T47D (cell line): ENCODE measurements at places on chromosomes 5 and 9.

GRCh38 chr5:149779124-149779465, 49.0 kb downstream of the PPARGC1B start:
- no peak for DNase-seq

DNA sequence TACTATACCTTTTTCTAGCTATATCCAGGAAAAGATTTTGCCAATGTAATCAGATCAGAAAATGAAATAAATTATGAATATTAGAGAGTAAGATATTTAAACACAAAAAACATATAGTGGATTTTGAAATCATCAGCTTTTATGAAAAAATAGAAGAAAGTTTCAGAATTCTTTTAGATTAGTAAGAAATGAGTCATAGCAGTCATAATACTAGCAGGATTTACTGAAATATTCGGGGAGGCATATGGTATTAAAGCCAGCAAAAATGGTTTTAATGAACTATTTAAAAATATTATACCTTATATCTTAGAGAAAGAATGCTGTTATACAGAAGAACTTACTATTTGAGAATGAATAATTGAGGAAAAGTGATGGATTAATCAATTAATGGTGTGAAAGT, 303.6 kb upstream of the NUDT12 start:
- no peak for DNase-seq

GRCh38 chr9:127585161-127585819, 26.8 kb upstream of the STXBP1 start:
- no peak for DNase-seq

DNA sequence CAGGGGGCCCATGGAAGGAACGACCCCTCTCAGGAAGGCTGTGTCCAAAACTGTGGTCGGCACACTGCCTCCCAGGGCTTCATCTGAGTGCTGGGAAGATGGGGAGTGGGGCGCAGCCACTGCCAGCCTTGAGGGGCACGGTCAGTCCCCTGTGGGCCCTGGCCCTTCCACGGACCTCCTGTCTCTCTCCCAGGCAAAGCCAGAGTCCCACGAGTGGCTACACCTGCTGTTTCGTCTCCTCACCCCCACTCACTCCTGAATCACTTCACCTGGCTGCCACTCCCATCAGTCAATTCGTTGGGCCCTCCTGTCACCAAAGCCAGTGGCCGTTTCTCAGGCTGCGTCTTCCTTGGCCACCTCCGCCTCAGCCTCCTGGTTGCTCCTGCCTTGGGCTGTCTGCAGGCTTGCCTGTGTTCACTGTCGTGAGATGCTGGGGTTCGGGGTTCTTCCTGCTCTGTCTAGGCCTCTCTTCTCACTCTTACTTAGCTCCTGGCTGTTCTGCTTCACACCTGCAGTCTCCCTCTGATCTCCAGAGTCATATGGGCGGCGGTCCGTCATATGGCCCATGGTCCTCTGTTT, 58.8 kb upstream of the RNF130 start:
- DNase-seq, result no peak

GRCh38 chr9:6079386-6079785, 64.0 kb upstream of the RANBP6 start:
- DNase-seq, result no peak

GRCh38 chr5:106254784-106255183, 1416.0 kb downstream of the EFNA5 start:
- no peak for DNase-seq

- peak; percentile 21 for DNase-seq
These were observed 193.9 kb downstream of the ADCY2 start for GRCh38 chr5:7589800-7590199.

GRCh38 chr5:125696762-125697161, 726.4 kb upstream of the GRAMD2B start:
- DNase-seq, result peak; percentile 39

- DNase-seq, result no peak
These were observed 57.3 kb downstream of the DAPK1 start for GRCh38 chr9:87554976-87555375.

GRCh38 chr9:89365532-89365912, 47.2 kb downstream of the SECISBP2 start:
- DNase-seq, result no peak

DNA sequence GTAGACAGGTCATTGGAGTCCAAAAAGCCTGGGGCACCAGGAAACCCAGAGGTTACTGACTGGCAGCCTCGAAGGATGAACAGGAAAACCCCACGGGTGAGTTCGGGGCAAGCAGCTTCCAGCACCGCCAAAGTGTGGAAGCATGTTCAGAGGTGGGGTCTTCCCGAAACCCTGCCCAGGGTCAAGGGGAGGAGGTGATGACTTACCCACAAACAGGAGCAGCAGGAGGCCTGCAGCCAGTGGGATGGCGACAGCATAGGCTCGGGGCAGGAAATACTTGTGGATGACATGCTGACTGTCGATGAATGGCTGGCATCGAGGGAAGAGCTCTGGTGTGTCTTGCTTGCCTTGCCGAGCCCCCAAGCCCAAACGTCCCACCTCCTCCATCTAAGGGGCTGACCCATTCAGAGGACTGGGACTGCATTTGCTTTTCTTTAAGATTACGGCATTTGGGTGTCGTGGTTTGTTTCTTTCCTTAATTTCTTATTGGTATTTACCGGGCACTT, 1.3 kb downstream of the DPM2 start:
- DNase-seq, result no peak

DNA sequence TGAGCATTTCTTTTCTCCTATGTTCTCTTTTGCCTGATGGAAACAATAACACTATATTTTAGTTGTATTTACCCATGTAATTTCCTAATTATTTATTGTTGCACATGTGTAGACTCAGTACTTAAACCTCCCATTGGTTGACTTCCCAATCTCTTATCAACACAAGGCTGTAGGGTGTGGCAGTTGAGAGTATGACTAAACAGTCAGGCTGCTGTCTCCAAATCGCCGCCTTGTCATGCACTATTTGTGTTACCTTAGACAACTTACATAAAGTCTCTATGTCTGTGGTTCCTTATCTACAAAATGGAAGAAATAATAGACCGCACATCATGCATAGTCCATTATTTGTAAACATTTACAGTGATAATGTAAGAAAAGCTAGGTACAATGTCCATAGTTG, 68.9 kb upstream of the EFNA5 start:
- no peak for DNase-seq

DNA sequence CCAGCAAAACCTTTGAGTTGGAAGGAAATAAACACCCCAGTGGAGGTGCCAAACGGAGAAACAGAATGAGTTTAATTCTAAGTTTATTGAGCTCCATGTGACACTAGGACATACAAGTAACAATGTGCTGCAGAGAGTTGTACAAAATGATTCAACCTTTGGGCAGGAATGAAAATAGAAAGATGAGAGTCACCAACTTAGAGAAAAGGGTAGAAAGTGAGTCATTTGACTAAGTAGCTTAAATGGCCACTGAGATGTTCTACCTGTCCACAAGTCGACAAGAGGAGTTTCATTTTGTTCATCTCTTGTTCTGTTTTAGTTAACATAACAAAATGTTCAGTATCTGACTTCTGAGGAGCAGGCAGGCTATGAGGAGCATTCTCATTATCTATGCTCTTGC, 284.7 kb downstream of the NR2F1-AS1 start:
- DNase-seq, result no peak

DNA sequence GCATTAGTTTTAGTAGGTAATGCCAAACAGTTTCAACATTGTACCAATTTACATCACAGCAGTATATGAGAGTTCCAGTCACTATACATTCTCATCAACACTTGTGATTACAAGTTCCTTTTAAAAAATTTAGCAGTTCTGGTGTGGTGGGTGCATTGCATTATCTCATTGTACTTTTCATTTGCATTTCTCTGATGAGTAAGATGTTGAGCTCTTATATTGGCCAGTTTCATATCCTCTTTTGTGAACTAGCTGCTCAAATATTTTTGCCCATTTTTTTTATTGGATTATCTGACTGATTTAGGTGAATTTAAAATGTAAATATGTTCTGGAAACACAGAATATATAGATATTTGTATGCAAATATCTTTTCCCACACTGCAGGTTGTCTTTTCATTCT, 160.9 kb upstream of the NR3C1 start:
- no peak for DNase-seq

DNA sequence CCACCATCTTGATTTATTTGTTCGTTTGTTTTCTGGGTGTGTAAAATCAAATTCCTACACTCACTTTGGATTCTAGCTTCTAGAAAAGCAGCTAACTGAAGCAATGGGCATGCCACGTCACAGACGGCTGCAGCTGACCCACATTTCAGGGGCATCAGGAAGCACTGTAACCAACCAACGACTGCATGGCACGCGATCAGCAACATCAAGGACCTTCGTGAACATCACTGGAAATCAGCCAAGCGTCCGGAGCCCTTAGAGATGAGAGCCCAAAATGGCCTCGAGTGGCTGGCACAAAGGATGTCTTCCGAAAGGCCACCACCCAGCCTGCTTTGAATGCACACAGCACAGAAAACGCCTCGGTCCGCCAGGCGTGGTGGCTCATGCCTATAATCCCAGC, 191.1 kb downstream of the OLFM1 start:
- no peak for DNase-seq

GRCh38 chr5:88438006-88438405, 169.4 kb upstream of the TMEM161B start:
- no peak for DNase-seq

- no peak for DNase-seq
These were observed 56.8 kb downstream of the TRIO start for GRCh38 chr5:14199902-14200301.

DNA sequence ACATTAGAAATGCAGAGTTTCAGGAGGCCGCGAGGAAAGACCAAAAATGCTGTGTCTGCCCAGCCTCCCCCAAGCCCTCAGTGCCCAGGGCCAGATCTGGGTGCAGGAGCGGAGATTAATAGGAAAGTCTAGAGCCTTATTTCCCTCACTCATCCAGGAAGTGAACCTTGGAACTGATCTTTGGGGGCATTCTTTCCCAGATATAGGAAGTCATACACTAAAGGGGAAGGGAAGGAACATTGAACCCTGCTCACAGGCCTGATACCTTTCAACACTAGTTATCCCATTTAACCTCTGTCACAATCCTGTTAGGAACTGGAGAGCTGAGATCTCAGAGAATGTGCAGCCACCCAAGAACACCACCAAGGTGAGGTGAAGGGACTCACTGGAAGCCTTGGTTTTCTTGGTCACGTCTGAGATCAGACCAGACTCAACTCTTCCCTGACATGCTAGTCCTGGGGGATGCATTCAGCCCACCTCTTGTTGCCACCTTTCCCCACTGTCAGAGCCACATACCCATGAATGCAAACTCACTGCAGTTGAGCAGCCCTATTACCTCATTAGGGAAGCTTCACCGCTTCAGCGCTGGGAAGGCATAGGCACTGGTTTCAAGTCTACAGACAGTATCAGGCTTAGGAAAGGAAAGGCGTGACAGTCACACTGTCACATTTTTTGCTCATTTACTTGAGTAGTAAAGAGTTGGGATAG, 95.0 kb downstream of the KIAA1958 start:
- DNase-seq, result no peak

- no peak for DNase-seq
These were observed 4.6 kb downstream of the FLT4 start for GRCh38 chr5:180644825-180645273.

DNA sequence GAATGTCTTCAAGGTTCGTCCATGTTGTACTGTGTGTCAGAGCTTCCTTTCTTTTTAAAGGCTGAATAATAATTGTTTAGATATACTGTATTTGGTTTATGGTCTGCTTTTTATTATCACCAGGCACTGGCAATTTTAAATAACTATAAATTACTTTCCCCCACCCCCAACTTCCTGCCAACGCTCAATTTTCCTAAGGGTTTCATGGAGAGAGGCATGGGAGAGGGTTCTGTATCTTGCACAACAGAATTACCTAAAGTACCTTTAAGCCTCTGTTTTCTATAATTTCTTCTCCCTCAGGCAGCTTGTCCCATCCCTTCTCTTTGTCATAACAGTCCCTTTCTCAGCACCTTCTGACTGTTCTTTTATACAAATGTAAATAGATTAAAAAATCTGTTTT, 10.4 kb downstream of the PSAT1 start:
- DNase-seq, result no peak

GRCh38 chr5:112682621-112683061, 55.0 kb upstream of the APC start:
- no peak for DNase-seq

GRCh38 chr5:54703565-54704255, 186.2 kb downstream of the SNX18 start:
- DNase-seq, result no peak

- no peak for DNase-seq
These were observed 123.4 kb downstream of the ARL15 start for GRCh38 chr5:54186912-54187445.

- peak; percentile 87 for DNase-seq
These were observed 23.1 kb downstream of the TRIM7 start for GRCh38 chr5:181181650-181182565.

DNA sequence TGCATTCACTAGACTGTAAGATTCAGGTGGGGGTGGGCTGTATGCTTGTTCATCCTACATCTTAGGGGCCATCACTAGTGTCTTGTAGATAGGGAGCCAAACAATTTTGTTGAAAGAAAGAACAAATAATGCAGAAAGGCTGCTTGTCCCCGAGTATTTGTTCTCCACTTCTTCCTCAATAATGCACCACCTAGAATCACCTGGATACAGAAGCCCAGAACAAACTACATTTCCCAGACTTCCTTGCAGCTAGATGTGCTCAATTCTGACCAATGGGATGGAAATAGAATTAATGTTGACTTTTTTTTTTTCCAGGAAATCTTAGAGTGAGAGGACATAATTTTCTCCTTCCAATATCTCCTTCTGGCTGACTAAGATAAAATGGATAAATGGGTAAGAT, 38.9 kb upstream of the TNFSF8 start:
- DNase-seq, result no peak
